Stimulated activated CD8-positive, alpha-beta memory T cell treated with anti-CD3 and anti-CD28 coated beads, Interleukin-7, amount 100 ng/mL, for 1 hour (primary cell): ENCODE measurements at places on chromosomes 12 and 14.

- no peak for DNase-seq
These were observed 10.2 kb downstream of the FCF1 start for GRCh38 chr14:74723134-74723533.

DNA sequence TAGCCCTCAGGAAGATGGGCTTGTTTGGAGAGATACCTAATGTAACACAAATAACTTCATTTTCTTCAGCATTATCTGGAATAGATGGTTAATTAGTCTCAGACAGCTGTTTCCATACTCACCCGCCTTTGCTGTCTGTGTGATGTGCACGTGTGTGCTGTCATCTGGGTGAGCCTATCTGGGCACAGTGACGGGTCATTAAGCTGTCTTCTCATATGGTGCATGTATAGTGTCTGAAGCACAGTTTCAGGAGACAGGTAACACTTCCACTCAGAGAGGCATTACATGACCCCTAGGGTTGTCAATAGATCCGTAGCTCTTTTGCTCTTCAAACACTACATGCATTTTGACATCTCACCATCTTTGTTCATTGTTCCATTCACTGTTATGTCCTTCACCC, 493.3 kb downstream of the APAF1 start:
- no peak for DNase-seq

- no peak for DNase-seq
These were observed 33.9 kb downstream of the RDH12 start for GRCh38 chr14:67735336-67736147.

- no peak for DNase-seq
These were observed 255.3 kb downstream of the BMP4 start for GRCh38 chr14:53701108-53701875.

DNA sequence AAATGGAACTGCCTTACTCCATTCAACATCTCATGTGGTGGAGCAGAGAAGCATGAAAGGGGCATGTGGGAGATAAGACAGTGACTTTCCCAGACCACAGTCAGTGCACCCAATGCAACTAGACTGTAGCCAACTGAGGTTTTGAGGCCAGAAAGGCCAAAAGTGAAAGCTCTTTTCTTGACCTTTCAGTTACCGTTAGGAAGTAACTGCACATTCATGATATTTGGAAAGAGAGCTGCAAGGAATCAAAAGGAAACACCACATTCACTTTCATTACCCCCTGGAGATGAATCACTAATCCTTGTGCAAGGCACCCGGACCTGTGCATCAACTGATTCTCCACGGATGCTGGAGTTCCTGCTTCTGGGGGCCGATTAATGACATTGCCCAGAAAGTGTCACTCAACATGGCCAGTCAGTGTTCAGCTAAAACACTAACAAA, 72.9 kb upstream of the ELK3 start:
- DNase-seq = no peak

GRCh38 chr12:124902916-124903315, 11.5 kb downstream of the UBC start:
- no peak for DNase-seq

DNA sequence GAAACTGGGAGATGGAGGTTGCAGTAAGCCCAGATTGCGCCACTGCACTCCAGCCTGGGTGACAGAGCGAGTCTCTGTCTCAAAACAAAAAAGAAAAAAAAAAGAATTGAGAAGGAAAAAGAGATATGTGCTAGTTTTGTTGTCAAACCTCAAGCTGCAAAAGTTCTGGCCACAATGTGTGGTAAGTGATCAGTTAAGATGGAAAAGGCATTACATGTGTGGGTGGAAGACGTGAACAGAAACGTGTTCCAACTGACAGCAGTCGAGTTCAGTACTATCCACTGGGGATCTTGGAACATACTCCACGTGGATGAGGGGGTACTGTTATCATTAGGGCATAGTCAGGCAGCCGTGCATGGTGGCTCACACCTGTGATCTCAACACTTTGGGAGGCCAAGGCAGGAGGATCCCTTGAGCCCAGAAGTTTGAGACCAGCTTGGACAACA, 17.3 kb downstream of the GPR68 start:
- DNase-seq = no peak

DNA sequence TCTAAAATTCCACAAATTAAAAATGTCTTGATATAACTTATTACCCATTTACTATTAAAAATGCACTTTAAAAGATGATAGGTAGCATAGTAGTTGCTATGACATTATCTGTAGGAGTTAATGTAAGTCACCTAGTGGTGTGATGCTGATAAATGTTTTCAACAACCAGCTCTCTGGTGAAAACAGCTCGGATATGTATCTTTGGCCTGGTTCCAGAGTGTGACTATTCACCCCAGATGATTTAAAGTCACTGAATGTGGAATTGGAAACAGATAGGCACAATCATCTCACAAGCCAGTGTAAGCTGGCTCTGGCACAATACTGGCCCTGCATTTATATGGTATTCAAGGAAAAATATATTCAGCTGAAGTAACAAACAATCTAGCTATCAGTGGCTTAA, 9.2 kb upstream of the CCDC196 start:
- no peak for DNase-seq

DNA sequence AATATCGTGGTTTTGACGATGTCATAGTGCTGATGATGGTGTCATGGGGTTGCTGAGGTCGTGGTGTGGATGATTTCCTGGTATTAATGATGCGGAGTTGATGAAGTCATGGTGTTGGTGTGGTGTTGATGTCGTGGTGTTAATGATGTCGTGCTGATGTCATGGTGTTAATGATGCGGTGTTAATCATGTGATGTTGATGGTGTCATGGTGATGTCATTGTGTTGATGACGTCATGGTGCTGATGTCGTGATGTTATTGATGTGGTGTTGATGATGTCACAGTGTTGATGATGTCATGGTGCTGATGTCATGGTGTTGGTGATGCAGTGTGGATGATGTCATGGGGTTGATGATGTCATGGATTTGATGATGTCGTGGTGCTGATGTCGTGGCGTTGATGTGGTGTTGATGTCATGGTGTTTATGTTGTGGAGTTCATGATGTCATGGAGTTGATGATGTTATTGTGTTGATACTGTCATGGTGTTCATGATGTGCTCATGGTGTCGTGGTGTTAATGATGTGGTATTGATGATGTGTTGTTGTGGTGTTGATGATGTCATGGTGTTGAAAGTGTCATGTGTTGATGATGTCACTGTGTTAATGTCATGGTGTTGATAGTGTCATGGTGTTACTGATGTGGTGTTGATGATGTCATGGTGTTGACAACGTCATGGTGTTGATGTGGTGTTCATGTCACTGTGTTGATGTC, 48.5 kb upstream of the RIMBP2 start:
- DNase-seq = no peak

GRCh38 chr12:114920771-114921554, 237.0 kb upstream of the TBX3 start:
- DNase-seq = no peak

GRCh38 chr14:61602733-61603077, 92.6 kb upstream of the HIF1A start:
- DNase-seq = no peak

DNA sequence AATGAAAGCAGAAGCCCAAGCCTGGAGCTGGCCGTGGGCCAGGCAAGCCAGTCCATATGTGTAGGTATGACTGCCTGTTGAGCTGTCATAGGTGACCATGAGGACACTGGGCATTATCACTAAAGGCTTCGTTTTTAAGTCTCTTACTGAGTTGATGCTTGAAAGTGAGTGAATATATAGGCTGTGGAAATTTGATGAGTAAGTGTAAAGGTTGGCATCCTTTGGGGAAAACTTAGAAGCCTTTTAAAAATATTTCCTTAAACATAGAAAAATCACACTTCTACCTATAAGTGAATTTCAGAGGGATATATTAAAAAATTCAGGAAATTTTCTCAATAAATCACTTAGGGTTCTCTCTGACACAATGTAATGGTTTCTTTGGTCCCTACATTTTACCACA, 396.5 kb downstream of the FOXG1 start:
- DNase-seq = no peak

- DNase-seq = no peak
These were observed 2.4 kb downstream of the HRK start for GRCh38 chr12:116878567-116879508.

- DNase-seq = no peak
These were observed 52.4 kb downstream of the PHLDA1 start for GRCh38 chr12:75979181-75979580.

- no peak for DNase-seq
These were observed 21.7 kb upstream of the CATSPERB start for GRCh38 chr14:91753501-91754128.

DNA sequence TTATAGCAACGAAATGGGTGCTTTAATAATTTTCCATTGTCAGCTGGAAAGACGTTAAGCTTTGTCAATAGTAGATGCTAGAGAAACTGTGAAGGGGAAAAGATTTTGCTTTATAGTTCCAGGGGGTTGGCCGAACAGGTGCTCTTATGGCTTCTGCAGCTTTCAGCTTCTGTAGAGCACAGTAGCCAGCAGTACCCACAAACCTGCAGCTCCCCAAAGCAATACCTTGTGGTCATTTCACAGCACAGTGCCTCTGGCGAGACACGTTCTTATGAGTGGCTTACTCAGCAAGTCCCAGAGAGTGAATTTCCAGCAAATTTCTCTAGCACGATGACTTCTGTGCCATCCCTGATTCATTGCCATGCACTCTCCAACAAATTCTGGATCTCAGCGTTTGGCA, 416.3 kb upstream of the ATP2B1 start:
- DNase-seq = no peak

DNA sequence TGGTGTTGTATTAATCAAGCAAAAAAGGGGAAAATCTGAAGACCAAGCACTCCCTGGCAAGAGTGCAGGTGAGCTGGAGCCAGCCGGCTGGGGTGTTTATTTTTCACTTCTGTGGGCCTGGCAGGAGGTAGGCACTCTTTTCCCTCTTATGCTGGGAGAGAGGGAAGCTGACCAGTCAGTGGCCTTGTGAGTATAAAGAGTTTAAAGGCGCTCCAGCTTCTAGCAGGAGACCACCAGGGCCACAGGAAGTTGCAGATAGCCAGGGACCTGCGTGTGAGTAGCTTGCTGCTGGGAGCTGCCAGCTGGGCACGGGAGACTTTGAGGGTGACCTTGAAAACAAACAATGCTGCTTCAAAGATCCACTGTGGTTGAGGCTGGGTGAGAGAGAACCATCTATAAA, 217.4 kb upstream of the PWP1 start:
- DNase-seq = no peak

DNA sequence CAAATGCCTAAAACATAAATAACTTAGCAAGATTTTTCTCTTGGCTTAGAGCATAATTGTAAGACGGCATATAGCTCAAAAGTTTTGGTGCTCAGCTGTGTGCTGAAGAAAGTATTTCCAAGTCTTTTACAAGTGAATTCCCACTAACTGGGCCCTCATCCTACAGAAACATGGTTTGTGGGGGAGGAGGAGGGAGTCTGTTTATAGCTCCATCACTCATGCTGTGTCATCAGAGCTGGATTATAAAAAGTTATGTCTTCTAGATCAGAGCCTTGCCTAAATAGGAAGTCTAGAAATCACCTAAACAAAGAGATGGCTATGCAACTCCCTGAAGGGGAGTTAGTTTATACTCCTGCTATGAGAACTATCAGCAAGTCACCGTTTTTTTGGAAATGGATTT, 65.9 kb upstream of the OTOGL start:
- no peak for DNase-seq

DNA sequence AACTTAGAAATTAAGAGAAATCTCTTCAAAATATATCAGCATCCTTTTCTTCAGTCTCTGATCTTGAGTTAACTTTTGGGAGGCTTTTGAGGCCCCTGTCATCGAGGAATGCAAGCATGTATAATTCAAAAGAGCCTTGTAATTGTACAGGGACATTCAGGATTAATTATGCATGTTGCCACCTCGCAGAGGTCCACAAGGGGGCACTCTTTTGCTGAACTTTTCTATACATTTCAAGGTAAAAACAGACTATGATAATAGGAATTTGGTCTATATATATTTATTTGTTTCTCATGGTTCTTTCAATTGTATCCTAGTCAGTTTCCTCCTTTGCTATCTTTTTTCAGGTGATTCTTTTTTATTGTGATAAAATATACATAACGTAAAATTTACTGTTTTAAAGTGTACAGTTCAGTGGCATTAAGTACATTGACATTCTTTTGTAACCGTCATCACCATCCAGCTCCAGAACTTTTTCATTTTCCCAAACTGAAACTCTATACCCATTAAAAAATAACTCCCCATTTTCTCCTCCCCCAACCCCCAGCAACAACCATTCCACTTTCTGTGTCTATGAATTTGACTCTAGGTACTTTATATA, 47.0 kb upstream of the SLC2A13 start:
- DNase-seq = peak; percentile 13

DNA sequence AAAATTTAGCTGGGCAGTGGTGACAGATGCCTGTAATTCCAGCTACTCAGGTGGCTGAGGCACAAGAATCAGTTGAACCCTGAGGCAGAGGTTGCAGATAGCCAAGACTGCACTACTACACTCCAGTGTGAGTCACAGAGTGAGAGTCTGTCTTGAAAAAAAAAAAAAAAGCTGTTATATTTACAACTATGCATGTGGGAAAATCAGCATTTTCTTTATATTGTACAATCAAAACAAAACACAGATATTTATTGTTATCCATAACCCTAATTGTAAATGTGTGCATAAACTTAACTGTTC, 12.5 kb downstream of the C1R start:
- DNase-seq = no peak

GRCh38 chr12:96749999-96750398, 157.1 kb upstream of the NEDD1 start:
- no peak for DNase-seq

DNA sequence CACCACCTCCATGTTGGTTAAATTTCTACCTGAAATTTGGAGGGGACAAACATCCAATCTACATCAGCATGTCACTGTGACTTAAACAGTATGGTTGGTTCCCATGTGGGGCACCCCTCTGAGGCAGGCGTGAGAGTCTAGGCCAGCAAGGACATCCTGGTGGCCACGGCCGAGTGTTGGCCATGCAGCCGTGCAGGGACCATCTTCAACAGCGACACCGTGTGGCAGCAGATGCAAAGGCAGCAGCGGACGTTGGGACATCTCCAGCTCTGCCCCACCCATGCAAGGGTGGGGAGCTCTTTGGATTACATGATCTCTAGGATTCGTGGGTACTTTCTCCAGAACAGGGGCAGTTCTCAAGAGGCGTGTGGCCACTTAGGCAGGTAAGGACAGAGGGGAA, 49.8 kb downstream of the NOC4L start:
- DNase-seq = no peak

DNA sequence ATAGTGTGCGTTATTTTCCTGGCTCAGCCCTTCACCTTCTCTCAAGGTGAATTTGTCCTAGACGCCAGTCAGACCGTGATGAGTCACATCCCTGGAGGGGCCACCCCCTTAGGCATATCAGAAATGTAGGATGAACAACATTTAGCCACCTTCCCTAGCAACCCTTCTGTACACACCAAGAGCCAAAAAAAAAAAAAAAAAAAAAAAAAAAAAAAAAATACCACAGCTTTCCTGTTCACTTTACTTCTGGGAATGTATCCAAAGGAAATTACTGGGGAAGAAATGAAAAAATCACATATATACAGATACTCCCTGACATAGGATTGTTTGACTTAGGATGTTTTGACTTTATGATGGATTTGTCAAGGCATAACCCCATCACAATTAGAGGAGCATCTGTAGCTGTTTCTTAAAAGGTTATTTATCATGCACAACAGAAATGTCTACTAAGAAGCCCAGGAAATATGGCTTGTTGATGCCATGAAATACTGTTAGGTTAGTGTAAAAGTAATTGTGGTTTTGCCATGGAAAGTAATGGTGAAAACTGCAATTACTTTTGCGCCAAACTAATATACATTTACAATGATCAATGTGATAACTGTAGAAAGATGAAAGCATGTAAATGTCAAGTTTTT, 68.2 kb upstream of the BDKRB2 start:
- DNase-seq = no peak

GRCh38 chr12:64825143-64826021, 935 bp downstream of the TBC1D30 start:
- DNase-seq = no peak
